NCI-H1436 (cell line): ENCODE measurements at places on chromosomes 16 and 17.

GRCh38 chr17:13405807-13406206, 195.9 kb downstream of the HS3ST3A1 start:
- no peak for DNase-seq

GRCh38 chr16:1861730-1862129, 10.2 kb downstream of the MEIOB start:
- DNase-seq = no peak

DNA sequence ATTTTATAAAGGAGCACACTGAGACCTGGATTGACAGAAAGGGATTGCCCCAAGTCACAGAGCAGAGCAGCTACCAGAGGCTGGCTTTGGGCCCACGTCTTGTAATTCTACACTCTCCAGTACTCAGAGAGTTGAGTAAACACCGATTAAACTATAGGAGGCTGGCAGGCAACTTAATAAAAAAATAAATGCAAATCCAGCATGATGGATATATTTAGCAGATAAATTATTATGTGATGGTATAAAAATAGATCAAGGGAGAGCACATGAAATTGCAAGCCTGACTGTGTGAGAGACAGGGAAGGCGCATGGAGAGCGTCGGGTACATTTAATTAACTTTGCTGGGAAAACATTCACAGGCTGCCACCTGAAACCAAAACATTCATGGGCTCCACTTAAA, 87.7 kb upstream of the CCL2 start:
- DNase-seq = no peak

DNA sequence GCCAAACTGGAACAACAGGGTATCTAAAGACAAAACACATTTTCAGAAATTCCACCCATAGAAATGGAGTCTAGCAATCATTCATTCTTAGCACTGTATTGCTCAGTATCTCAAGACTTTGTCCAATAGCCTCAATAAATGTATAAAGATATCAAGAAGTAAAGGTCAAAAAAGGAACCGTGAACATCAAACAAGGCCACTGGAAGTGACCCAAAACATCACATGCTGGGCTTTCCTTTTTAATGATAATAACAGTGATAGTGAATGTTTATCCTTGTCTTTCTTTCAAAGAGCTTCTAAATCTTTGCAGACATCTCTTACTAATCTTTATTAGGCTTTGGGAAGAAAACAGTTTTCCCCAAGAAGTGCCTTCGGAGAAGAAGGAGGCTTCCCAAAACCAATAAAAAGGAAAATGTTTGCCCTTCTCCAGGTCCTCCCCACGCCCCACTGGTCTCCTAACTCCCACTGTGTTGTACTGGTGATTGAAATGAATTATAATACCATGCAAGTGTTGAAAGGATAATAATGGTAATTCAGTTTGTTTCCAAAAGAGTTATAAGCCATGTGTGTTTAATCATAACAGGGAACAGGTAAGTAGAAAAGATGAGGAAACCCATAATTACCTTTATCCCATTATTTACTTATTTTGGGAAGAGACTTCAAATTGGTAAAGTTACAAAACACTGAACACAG, 18.6 kb downstream of the RNF43 start:
- DNase-seq = no peak

DNA sequence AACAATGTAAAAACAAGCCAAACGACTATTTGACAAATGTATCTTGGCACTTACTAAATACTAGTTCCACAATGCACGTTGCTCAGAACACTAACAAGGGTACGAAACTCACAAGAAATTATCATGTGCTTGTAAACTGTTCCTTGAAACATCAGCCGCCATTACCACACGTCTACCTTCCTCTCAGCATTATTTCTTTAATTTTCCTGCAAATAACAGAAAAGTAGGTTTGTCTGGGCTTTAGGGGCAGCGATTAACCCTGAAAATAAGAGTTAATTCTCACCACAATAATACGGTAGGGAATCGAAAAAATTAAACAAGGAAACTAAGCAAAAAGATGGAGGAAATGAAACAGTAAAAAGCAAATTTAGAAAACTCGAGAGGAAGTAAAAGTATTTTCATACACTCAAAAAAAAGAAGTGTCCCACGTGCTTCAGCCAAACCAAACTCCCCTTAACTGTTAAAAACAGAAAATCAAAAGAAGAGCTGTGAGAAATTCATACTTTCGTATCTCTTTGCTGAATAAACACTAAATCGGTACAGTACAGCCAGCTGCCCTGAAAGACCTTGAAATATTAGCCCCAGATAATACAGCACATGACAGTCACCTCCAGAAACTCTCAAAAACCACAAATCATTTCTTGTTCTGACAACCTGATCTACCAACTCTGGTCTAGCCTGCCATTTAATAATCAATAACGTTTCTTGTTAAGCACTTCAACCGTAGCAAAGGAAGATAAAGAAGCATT, 1.2 kb downstream of the ARHGAP17 start:
- DNase-seq = no peak
